Hematopoietic multipotent progenitor cell (in vitro differentiated cells): ENCODE measurements at places on chromosomes 7 and 10.

DNA sequence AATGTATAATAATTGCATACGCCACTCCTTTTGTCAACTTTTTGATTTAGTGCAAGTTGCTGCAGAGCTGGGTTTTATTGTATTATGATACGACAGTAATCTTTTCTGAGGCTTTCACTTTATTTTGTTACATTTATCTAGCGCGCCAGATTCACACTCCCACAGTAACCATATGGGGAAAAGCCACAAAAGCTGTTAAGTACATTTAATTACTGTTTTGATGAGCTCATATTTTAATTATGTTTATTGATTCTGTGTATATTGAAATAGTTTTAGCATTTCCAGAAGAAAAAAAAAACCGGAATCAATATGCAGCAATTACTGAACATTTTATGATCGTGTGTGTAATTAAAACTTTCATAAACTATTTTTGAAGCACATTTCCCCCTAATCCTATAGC lies 118.5 kb downstream of the RAB11FIP2 start:
- no peak for DNase-seq

DNA sequence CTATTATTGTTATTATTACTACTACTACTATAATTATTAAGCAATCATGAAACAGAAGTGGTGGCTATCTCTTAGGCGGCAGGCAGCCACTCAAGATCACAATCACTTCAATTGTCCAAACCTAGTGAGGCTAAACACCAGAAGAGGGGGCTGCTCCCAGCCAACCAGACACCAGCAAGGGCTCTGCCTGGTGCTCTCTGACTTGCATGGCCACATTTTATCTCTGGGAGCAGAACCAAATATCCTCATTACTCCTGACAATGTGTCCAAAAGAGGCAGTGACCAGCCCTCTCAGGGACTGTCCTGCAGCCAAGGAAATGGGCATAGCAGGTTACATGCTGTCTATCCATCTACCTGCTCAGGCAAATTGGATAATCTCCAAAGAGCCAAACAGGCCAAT lies 187.4 kb upstream of the PDE1C start:
- no peak for DNase-seq

GRCh38 chr7:157864911-157865310 lies 528.1 kb downstream of the DNAJB6 start:
- no peak for DNase-seq

DNA sequence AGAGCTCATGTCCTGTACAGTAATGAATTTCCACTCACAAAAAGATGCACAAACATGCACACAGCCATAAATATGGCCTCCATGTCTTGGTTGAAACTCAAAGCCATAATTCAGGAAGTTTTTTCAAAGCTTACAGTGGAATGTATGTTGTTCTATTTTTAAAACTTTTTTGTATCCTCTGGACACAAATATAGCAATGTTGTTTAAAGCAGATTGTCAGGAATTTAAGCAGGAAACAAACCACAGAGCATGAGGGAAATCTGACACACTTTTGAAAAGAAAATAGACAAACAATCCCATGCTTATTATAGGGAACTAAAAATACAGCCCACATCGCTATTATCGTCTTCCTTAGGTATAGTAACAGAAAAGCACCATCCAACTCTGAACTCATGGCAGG lies 21.5 kb downstream of the LRRN3 start:
- DNase-seq, result no peak

DNA sequence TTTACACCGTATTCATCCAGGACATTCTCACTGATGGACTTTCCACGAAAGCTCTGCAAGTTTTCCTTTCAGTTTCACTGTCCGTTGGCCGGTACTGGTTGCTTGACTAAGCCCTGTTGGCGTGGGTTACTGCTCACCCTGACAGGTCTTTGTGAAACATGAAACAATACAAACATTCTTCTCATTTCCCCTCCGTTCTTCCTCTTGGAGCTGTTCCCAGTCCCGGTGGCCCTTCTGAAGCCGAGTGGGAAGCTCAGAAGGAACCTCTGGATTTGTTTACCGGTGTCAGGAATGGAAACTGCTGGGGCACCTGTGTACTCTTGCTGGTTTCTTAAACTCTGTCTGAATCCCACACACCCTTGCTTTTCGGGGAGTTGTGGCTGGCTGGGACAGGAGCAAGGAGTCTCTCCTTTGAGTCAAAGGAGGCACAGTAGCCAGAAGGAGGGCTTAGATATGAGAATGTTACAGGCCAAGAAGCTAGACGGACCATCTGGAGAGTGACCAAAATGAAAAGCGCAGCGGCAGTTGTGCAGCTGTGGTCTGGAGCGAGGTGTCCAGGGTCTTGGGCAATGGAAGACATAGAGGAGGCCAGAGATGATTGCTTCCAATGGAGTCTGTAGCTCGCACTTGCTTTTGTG lies 45.7 kb downstream of the LYZL2 start:
- DNase-seq, result peak; percentile 35

GRCh38 chr7:107180378-107180777 lies 11.6 kb downstream of the HBP1 start:
- DNase-seq, result peak; percentile 73

DNA sequence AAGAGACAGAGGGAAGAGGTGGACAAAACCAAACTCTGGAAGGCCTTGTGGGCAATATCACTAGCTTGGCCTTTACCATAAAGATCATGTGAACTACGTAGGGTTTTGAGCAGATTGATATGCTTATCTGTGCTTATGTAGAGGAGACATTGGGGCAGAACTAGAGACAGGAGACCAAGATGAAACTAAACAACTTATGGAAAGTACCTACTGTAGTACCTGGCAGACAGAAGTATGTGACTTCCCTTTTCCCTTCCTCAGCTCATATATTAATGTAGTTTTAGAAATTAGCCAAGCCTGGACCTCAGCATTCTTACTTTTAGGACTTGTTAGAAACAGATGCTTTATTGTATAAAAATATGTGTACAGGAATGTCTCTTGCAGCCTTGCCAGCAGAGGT lies 14.0 kb upstream of the IL6 start:
- no peak for DNase-seq

GRCh38 chr7:158573310-158573709 lies 14.3 kb downstream of the PTPRN2 start:
- DNase-seq, result no peak

- no peak for DNase-seq
Measured at GRCh38 chr10:60480865-60481563, 91.3 kb upstream of the ANK3 start.

DNA sequence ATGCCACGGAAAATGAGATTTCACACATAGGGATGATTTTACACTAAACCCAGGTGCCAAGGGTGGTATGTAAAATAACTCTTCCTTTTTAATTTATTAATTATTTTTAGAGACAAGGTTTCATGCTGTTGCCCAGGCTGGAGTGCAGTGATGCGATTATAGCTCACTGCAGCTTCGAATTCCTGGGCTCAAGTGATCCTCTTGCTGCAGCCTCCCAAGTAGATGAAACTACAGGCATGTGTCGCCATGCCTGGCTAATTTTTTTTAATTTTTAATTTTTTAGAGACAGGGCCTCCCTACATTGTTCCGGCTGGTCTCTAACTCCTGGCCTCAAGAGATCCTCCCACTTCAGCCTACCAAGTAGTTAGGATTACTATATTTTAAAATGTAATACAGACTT lies 2.3 kb upstream of the CNNM1 start:
- no peak for DNase-seq

GRCh38 chr10:34826221-34826620 lies 11.1 kb upstream of the PARD3 start:
- DNase-seq, result no peak

- DNase-seq, result no peak
Measured at GRCh38 chr10:78863140-78863905, 205.4 kb upstream of the ZMIZ1 start.

- no peak for DNase-seq
Measured at GRCh38 chr10:59907537-59907917, 1.2 kb upstream of the CCDC6 start.

- DNase-seq, result peak; percentile 52
Measured at GRCh38 chr10:51001587-51001986, 72.7 kb upstream of the PRKG1 start.

GRCh38 chr7:30730097-30730496 lies 21.8 kb upstream of the INMT start:
- DNase-seq, result no peak

DNA sequence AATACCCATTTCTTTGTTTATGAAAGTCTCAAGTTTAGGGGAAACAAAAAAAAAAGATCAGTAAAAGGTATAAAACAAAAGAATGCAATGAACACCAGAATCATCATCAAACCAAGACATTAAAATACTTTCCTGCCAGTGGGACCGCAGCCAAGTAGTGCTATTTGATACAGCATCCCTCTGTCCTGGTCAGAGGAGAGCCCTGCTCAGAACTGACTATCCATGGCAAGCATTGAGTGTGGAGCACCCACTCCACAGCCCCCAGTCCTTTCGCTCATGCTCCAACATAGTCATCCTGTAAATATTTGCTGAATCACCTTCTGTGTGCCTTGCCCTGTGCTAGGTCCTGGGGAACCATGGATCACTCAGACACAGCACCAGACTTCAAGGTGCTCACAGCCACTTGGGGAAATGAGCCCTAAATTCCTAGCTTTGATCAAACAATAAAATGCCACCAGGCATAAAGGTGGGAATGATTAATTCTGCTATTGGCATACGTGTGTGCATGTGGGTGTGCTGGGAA lies 213.6 kb upstream of the TBX20 start:
- DNase-seq, result no peak

GRCh38 chr7:80039251-80039884 lies 95.3 kb upstream of the GNAI1 start:
- no peak for DNase-seq

- no peak for DNase-seq
Measured at GRCh38 chr7:94855589-94855988, 51.8 kb upstream of the PPP1R9A start.

- peak; percentile 47 for DNase-seq
Measured at GRCh38 chr7:8128449-8129317, 133.3 kb downstream of the ICA1 start.

DNA sequence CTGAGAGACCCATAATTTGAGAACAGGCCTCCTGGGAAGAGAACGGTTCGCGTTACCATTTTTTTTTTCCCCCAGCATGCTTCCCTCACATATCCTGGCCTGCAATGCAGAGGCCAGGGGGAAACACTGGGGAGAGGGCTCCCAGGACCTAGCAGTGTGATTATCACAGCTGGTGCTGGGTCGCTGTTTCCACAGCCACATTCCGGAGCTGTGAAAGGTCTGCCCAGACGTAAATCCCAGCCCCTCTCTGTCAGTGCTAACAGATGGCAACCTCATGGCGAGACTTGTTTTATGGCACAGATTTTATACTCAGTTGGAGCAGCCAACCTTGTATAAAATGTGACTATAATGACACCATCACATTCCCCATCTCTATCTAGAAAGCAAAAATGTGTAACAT lies 150.5 kb downstream of the PLXDC2 start:
- DNase-seq, result no peak

GRCh38 chr10:34313353-34313752 lies 501.7 kb downstream of the PARD3 start:
- DNase-seq, result no peak

- DNase-seq, result no peak
Measured at GRCh38 chr10:113709221-113709838, 29.6 kb downstream of the CASP7 start.

- DNase-seq, result peak; percentile 34
Measured at GRCh38 chr10:133530506-133530905, 3.3 kb downstream of the CYP2E1 start.

DNA sequence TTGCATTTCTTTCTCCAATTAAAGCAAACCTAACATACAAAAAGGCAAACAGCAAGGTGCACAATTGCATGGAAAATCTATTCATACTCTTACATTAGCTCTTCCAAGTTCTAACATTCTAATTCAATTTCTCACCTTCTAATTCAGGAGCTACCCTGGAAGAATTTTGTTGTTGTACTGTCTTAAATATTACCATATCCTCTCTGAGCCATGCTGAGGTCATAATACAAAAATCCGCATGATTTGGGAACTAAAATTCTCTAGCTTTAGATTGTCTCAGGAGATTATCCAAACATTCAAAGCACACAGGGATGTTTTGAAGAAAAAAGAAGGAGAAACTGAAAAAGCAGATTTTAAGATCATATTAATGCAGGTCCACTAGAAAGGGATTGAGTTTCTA lies 229.9 kb downstream of the KIAA1217 start:
- DNase-seq, result no peak

GRCh38 chr7:66099551-66100407 lies 14.9 kb upstream of the CRCP start:
- DNase-seq, result no peak

GRCh38 chr10:124409696-124410095 lies 9.0 kb downstream of the OAT start:
- DNase-seq, result no peak

- no peak for DNase-seq
Measured at GRCh38 chr7:116576350-116577319, 51.8 kb downstream of the CAV1 start.
